NCI-H1092 treated with DMSO at 0.1 percent for 48 hours (cell line): ENCODE measurements at places on chromosomes 4 and X.

DNA sequence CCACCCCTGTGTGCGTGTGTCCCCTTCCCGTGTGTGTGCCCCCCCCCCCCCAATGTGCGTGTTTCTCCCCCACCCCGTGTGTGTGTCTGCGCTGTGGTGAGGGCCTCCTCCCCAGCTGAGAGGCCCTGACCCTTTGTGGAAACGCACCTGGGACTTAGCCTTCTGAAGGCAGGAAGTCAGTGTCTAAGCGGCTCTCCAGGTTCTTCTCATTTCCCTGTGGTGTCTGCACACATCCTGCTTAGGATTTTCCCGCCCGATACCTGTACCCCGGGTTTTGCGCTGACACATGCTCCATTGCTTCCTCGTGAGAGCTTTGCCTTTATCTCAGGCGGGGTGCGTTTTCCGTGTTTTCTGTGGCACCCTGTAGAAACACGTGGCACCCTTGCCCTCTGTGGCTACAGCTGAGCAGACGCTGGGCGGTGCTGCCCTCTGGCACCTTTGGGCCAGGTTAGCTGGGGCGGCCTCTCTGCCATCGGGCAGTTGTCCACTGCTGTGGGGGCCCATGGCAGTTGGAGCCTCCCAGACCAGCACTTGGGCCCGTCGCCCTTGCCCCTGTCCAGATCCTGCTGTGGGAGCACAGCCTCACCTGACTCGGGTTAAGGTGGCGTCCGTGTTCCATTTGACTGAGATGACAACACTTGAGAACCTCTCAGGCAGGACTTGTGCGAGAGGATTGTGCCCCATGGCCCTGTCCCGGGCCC, 26.3 kb downstream of the MAEA start:
- DNase-seq, result no peak

DNA sequence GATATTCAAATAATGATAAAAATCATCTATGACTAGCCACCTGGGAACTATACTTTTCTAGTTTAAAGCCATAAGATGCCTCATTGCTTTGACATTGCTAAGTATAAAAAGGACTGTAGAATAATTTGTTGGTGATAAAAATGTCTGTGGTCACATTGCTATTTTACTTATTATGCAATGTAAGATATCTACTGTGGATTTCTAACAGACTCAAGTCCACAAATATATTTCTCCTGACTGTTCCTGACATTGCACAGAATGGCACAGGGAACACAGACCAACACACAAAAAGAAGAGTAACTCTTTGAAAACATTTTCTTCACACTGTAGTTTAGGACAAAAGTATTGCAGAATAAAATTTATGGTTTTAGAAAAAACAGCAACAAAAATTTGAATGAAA, 2.2 kb upstream of the TMPRSS11E start:
- no peak for DNase-seq

- no peak for DNase-seq
These were observed 13.3 kb downstream of the NCAPG start for GRCh38 chr4:17823871-17824669.

DNA sequence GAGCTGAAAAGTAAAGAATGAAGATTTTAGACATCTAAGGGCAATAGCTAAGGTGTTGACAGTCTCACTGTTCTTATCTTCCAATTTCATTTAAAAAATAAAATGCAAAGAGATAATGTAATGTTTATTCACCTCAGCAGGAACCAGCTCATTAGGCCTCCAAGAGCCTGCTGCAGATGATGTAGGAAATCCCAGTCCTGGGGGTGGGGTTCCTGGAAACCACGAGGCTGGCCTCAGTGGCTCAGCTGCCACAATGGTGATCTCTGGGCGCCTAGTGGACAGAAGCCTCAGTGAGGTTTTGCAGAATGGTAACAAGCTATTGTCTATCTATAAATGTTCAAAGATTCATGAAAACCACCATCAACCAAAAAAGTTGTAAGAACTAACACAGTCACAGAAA, 77.3 kb downstream of the RPS3A start:
- no peak for DNase-seq

GRCh38 chr4:87739494-87739893, 59.9 kb upstream of the IBSP start:
- DNase-seq, result no peak

DNA sequence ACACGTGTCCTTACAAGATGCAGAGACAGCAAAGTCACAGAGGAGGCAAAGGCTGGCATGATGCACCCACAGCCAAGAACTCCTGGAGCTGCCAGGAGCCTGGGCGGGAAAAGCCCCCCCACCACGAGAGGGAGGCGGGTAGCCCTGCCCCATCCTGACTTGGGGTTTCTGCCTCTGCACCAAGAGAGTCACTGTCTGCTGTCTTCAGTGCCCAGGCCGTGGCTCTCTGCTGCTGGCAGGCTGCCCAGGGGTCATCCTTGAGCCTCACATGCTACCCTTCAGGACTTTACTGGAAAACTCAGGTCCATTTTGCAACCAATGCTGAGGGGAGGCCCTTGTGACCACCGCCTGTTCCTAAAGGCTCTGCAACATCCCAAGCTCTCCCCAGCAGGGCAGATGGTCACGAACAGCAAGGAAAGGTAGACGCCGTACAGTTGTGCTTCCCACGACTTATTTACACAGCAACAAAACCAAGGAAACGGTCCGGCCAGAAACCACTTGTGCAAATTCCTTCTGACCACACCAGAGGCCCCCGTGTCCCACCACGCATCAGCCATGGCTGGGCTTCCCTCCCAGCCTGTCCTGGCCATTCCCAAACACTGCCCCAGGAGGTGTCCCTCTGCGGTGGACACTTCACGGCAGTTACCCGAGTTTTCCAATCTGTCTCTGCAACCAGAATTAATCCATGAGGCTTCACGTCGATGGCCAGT, 56.9 kb downstream of the ACOX3 start:
- no peak for DNase-seq

DNA sequence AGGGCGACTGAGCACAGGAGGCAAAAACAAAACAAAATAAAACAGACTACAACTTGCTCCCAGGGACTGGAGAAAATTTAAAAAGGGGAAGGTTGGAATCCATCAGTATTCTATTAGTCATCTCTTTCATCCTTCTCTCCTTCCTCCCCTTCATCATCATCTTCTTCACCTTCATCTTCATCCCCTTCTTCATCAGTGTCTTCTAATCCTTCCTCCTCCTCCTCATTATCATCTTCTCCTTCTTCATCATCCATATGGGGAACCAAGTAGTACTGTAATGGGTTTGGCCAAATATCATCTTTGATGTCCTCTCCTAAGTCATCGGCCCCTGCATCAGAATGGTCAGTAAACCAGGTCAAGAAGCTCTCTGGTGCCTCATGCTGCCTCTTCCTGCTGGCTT, 6.9 kb upstream of the MCUB start:
- no peak for DNase-seq

GRCh38 chrX:149372866-149373265, 132.2 kb downstream of the IDS start:
- no peak for DNase-seq

DNA sequence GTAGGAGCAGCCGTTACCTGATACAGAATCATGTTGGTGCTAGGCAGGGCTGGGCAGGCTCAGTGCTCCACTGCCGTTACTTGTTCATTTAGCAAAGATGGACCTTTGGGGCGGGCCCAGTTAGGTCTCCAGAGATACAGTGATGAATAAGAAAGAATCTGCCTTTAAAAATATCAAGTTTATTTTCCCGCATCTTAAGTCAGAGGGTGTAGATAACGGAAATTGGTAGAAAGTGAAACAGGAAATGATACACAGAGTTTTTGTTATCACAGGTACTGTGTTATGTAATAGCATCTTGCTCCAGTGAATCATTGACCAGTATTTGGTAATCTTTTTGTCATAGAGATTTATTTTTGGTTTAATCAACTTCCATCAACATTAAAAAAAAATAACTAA, 5.5 kb downstream of the TMEM131L start:
- no peak for DNase-seq

GRCh38 chr4:86497980-86498862, 95.9 kb upstream of the PTPN13 start:
- peak; percentile 65 for DNase-seq
